Ammon's horn (tissue), 1 donor: ENCODE measurements at places on chromosomes 3 and 15.

- DNase-seq: no peak
These were observed 84.6 kb downstream of the ZBTB20 start for GRCh38 chr3:115062412-115062956.

DNA sequence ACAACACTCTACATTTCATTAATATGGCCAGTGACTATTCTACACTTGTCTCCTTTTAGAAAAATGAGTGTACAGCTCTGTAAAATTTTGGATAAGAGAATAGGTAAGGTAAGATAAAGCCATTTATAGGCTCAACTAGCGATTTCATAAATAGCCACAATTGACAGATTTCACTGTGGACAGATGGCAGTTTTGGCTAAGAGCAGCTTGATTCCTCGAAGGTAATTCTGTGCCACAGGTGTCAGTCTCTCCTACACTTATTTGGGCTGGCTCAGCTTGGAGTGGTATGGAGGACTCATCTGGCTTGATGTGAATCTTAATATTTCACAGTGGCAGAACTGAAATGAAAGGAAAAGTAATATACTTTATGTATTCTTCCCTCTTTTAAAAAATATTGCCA is 536.7 kb upstream of the TBL1XR1 start:
- DNase-seq: no peak

- DNase-seq: peak; percentile 40
These were observed 245.3 kb downstream of the FEZF2 start for GRCh38 chr3:62128051-62128450.

- DNase-seq: no peak
These were observed 307.6 kb downstream of the ZBTB20 start for GRCh38 chr3:114839476-114839875.
